EL (cell line): ENCODE measurements at places on chromosomes 7 and 10.

GRCh38 chr7:94280851-94281250, 113.8 kb upstream of the COL1A2 start:
- no peak for DNase-seq

GRCh38 chr7:129798616-129799349, 154.0 kb downstream of the UBE2H start:
- no peak for DNase-seq

DNA sequence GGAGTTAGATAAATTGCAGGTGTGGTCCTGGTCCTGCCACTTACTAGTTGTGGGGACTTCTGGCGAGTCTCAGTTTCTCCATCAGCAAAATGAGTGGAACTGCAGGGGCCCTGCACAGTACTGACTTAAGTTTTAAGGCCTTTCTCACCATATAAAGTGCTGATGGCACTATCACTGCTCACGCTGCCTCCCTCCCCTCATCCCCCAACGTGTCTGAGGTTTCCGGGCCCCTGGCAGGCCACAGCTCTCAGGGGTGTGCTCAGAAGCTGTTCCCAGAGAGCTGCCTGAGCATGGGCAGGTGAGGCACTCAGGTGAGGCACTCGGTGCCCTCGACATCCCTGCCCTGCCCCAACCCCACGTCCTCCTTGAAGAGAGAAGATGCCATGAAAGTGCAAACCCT, 74.2 kb downstream of the VOPP1 start:
- DNase-seq = no peak

- DNase-seq = no peak
Observed at GRCh38 chr10:72020914-72021809, 57.0 kb downstream of the CHST3 start.
